ENCODE measurements at places on chromosomes 12 and 14.

GRCh38 chr14:70830998-70831781 is 21.9 kb upstream of the MAP3K9 start:
- DNase-seq = no peak

GRCh38 chr14:55706893-55707292 is 126.9 kb downstream of the KTN1 start:
- DNase-seq = no peak

DNA sequence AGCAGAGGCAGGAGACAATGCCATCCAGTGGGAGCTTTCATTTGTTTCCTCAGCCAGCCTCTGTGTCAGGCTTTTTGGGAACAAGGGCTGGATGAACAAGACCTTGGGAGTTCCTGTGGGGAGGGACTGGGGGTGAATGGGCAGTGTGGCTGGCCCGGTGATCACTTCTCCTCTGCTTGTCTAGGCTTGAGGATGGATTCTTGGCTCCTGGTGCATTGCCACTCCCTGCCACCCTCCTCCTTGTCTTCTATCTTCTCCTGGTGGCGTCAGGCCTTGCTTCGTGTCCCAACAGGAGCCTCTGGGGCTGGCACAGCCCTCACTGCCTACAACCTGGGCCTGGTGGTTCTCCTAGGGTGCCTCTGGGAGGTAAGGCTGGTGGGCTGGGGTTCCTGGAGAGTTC is 25.0 kb upstream of the KCNA5 start:
- DNase-seq = no peak

GRCh38 chr12:7411343-7411742 is 32.6 kb downstream of the CD163L1 start:
- DNase-seq = no peak

GRCh38 chr12:7106082-7106481 is 2.9 kb downstream of the C1RL start:
- no peak for DNase-seq

DNA sequence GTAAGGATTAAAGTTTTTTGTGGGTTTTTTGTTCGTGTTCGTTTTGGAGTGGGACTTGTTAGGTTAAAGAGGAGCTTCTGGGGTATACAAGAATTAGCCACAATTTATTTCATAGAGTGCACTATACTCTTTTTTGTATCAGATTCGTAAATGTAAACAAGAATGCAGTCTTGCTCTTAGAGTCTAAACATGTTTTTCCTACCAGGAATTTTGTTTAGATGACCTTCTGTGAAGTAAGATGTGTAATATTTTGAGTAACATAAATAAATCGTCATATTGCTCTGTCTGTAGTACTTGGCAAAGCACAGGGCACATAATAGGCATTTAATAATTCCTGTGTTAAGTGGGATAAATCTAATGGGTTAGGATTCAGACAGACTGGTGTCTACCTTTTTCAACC is 9.6 kb downstream of the CNOT2 start:
- DNase-seq = no peak

DNA sequence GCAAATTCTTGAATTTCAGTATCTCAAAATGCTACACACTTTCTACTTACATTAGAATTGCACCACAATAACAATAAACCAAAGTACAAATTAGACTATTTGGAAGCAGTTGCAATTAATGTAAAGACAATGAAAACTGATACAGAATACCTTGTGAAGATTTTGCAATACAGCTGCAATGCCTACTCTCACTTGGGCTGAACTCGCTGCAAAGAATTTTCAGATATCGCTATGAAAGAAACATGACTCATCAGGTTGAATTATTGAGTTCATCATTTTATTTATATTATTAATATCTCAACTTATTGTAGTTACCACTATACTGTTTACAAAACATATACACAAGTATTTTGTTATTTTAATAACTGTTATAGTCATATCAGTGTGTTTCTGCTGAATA is 108.0 kb upstream of the TMTC2 start:
- DNase-seq = no peak

DNA sequence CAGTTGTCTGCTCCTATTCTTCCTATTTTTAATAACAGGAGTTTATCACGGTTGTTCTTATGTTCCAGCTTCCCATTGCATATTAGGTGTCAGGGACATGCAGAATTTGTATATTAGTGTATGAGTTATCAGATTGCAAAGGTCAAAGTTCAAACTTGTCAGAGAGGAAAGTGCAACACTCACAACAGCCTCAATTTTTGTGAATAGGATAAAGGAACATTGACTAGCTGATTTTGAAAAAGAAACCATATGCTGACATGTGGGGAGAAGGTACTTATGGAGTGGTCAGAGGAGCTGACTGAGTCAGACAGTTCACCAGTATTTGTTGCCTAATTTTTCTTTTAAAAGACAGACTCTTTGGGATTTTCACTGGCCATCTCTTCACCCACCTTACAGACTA is 222.1 kb downstream of the C12orf50 start:
- no peak for DNase-seq

GRCh38 chr12:89470741-89471509 is 53.7 kb downstream of the GALNT4 start:
- DNase-seq = no peak

DNA sequence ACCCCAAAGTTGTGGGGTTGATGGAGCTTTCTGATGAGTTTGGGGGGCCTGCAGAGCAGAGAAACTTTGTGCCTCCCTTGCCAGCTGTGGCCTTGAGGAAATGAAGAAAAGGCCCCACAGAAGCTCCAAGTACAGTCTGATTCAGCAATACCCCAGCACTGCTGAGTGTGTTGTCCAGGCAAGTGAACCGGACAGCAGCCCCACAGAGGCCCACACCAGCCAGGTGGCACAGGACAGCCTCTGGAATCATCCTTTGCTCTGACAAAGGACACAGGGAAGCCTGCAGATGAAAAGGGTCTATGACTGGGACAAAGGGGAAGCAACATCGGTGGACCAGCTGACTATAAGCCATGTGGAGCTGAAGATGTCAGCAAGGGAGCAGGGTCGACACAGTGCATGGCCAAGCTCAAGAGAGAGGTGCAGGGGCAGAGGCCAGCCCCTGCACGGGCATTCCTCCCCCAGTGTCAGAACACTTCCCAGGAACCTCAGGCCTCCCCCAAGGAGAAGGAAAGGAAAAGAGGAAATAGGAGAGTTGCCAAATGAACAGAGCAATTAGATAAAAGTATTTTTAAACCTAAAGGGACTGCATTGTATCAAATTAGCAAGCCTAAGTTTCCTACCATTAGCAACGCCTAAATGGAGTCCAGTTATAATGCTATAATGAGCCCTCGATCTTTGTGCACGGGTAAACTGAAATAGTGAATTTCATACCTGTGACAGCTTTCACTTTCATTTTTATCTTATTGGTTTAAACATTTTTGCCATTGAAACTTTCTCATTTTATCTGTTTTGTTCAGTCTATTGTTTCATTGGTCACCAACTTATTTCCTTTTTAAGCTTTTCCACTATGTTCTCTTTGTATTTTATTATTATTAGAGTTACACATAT is 46.3 kb upstream of the PTGDR start:
- no peak for DNase-seq
